Renal pelvis (tissue), 12 donors: ENCODE measurements at places on chromosomes 3 and 15. TPM values are rescaled to one million over a fixed set of nuclear protein-coding genes. Genes with fewer than 3 reads are reported as not detected.
A peak's percentile ranks its signal among the peaks of the same experiment; 100 is the strongest.

ZNF80 gene
- polyA plus RNA-seq: 0.13 TPM

GRCh38 chr3:52130966-52131622 lies 23.1 kb downstream of the POC1A start:
- DNase-seq: no peak

ADAMTSL3 gene
- 4.1 TPM for polyA plus RNA-seq

DNA sequence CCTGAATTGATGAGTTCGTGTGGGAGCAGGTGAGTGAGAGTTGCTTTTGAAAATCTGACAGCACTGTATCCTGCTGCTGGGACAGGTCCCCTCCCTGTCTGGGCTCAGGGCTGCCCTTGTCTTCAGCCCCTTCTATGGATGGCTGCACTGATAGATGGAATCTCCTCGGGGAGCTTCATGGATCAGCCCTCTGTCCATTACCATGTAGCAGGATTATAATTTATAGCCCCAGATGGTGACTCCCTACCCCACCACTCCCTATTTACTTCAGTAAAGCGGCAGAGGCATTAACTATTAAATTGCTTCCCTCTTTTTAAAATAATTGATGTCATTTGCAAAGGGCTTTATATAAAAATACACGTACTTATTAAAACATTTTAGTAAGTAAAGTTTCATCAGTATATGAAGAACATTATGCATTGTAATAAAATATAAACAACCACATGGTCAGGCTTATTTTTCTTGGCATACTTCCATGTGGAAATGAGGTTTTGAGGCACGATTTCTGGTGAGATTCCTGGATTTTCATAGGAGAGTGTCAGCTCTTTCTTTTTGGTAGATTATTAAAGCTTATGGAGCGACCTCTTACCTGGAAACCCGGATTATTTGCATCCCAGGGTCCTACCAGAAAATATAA lies 38.5 kb downstream of the MAP3K13 start:
- DNase-seq: peak; percentile 24

GRCh38 chr15:43410572-43411214 lies 39.8 kb downstream of the TUBGCP4 start:
- no peak for DNase-seq
